MG63 (cell line): ENCODE measurements at places on chromosomes 12 and 14. TPM values are rescaled to one million over a fixed set of nuclear protein-coding genes. Genes with fewer than 3 reads are reported as not detected.

Gene POU6F1
- total RNA-seq: 0.74 and 2.7 TPM in 2 replicates

Gene CD27
- not detected in 2 replicates for total RNA-seq

Gene NTN4
- total RNA-seq: 39.1 and 43.1 TPM in 2 replicates

Gene EIF5
- 180 and 183 TPM in 2 replicates for total RNA-seq

Gene ART4
- total RNA-seq: not detected in 2 replicates

Gene CCDC196
- total RNA-seq: not detected in 2 replicates
